Activated CD8-positive, alpha-beta memory T cell treated with anti-CD3 and anti-CD28 coated beads for 4 hours (primary cell): ENCODE measurements at places on chromosomes 1 and 21.

GRCh38 chr1:89133747-89134146, 7.8 kb upstream of the GBP2 start:
- DNase-seq, result no peak

GRCh38 chr1:62271948-62272728, 47.1 kb downstream of the KANK4 start:
- DNase-seq, result no peak

DNA sequence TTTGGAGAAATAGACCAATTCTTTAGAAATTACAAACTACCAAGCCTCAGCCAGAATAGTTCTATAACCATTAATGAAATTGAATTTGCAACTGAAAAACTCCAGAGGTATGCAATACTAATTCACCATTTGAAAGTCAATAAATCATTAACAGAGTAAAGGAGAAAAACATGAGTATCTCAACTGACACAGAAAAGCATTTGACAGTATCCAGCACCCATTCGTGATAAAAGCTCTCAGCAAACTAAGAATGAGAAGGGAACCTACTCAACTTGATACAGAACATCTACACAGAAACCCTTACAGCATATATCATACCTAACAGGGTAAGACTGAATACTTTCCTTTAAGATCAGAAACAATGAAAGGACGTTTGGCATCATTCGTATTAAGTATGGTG, 54.3 kb downstream of the ST6GALNAC5 start:
- DNase-seq, result no peak

DNA sequence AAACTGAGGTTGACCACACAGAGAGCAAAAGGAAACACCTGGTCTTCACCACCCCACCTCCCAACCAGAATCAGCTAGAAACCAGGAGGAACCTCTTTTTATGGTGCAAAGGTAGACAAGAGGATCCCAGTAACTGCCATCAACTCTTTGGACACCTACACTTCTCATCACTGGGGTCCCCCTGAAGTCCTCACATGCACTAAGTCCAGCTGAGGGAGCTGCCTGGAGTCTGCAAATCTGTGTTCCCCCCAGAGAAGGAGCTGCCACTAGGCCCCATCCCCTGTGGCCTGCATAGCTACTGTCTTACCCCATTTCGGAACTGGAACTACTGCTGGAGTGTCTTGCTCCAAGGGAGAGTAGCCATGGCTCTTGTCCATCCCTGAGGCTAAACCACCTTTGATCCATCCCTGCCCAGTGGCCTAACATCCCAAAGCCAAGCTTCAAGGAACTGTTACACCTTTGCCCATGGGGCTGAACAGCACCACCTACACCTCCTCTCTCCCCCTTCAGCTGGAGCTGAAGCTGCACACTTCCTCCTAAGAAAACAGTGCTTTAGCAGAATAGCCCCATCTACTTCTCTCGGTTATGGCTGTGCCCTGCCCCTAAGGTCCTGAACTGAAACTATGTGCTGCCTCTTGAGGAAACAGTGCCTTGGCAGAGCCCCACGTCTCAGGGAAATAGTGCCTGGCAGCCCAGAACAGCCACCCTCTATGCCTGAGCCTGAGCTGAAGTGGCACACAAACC, 85.4 kb upstream of the CD53 start:
- no peak for DNase-seq

- peak; percentile 71 for DNase-seq
Measured at GRCh38 chr1:15834406-15835204, 12.9 kb upstream of the SPEN start.

GRCh38 chr1:53127546-53127945, 14.9 kb downstream of the SLC1A7 start:
- no peak for DNase-seq

GRCh38 chr1:161987872-161988271, 35.8 kb downstream of the OLFML2B start:
- no peak for DNase-seq

DNA sequence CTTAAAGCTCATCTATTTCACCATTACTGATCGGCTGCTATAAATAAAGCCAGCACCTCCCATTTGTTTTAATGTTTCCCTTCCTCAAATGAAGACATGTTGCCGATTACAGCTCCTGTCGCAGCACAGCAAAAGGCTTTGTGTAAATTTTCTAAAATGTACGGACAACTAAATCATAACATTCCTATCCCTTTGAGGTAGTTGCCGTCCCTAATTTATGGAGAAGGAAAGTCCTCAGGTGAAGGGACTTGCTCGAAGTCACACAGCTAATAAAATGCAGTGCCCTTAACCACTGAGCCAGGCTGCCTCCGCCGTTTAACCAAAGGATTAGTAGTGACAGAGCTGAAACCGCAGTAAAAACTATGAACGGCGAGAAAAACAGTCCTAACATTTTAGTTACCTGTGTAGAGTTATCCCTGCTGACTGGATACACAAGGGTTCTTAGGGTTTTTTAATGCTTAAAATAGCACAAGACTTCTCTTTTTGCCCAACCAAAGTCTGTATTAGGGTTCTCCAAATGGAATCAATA, 871 bp downstream of the PINK1 start:
- DNase-seq, result no peak

GRCh38 chr1:182381962-182382819, 9.4 kb downstream of the GLUL start:
- no peak for DNase-seq

DNA sequence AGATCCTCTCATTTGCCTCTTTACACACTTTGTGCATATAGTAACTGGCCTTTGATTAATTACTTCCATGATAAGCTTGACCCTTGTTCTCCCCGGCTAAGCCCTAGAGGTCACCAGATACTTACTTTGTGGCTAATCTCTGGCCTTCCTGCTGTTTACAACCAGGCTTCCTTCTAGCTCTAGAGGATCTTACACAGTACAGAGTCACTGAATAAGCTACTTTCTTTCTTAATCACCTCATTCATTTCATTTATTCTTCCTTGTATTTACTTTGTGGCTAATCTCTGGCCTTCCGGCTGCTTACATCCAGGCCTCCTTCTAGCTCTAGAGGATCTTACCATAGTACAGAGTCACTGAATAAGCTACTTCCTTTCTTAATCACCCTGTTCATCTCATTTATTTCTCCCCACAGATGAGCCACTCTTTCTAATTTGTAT, 144.3 kb upstream of the C1orf21 start:
- DNase-seq, result no peak

DNA sequence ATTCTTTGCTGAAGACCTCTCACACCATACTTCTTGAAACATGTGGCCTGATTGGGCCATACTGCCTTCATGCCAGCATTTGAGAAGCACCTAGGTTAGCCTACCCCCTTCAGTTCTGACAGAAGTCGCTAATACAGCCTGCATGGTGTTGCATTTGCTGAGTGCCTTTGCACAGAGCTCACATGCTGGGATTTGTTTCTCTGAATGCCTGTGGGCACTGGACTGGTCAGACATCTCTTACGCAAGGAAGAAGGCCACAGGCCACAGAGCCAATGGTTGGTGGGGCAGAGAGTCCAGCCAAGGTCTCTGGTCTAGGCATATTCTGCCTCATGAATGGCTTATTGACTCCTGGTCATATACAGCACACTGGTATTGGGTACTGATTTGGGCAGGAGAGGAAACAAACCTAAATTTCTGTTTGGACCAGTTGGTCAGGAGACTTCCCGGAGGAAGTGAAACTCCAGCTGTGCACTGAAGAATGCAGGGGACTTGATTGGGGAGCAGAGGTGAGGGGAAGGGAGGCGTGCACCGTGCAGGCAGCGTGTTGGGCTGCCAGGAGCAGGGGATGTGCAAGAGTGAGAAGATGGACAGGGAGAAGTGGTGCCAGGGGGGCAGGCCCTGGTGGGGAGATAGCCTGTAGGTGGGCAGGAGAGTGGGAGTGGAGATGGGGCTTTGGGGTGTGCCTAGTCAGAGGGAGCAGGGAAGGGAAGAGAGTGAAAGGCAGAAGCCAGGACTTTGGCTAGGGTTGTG, 18.1 kb downstream of the URB2 start:
- DNase-seq, result no peak

DNA sequence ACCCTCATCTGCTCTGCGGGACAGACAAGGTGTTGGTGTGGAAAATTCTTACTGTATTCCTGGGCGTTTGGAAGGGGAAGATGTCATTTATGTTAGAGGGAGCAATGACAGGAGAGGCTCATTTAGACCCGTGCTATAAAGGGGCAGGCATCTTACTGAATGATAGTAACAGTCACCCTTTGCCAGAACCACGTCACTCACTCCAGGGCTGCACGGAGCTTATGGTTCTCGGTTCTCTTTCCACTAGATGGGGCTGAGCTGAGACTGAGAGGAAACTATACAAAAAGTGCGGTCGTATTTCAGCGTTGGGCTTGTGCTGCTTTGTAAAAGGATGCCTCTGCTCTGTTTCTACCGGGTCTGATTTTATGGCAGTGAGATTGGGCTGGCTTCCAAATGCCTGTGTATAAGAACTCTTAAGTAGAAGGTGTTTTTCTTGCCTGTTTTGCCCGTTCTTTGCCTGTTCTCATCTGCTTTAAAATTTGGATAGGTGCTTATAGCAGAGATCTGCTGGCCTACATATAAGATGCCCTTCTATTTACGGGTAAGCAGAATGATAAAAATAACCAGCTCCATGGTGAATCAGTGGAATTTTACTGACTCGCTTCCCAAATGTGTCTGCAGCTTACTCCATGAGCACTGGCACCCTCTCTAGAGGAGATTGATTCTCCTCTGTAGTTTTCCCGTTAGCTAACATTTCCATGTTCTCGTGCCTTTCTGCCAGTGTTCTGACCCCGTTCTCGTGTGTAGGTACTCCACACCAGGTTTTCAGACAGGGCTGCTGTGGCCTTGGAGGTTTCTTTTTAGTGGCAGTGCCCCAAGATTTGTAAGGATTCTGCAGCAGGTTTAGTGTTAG, 55.9 kb downstream of the MRPS6 start:
- DNase-seq, result peak; percentile 41

DNA sequence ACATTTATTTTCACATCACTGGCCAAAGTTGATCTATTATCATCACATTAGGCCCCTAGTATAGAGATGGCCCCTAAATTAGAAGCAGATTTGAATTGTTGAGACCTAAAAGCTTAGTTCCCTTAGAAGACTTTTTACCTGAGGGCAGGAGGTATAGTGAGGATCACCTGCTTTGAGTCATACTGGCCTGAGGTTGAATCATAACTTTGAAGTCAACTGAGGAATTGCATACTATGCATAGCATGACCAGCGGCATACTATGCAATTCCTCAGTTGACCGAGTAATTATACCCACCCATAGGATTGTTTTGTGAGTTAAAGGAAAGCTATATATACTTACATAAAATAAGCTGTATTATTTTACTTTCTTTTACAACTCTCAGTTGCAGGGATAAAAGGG, 50.3 kb upstream of the DPH5 start:
- no peak for DNase-seq

- no peak for DNase-seq
Measured at GRCh38 chr1:210151052-210151672, 81.4 kb upstream of the SERTAD4 start.
